ENCODE measurements at places on chromosomes 3 and 15. TPM values are rescaled to one million over a fixed set of nuclear protein-coding genes. Genes with fewer than 3 reads are reported as not detected.

Gene WWTR1
- 0.27 TPM for total RNA-seq

Gene PIF1
- 56.8 TPM for total RNA-seq

Gene SNX22
- total RNA-seq, result 0.60 TPM

Gene UNC13C
- total RNA-seq, result not detected

Gene ASB7
- 21.3 TPM for total RNA-seq

Gene GOLGA8O
- 7.2 TPM for total RNA-seq

Gene AQP9
- not detected for total RNA-seq

Gene DNASE1L3
- total RNA-seq, result not detected

Gene SNAPC5
- total RNA-seq, result 24.5 TPM

Gene RARB
- not detected for total RNA-seq

DNA sequence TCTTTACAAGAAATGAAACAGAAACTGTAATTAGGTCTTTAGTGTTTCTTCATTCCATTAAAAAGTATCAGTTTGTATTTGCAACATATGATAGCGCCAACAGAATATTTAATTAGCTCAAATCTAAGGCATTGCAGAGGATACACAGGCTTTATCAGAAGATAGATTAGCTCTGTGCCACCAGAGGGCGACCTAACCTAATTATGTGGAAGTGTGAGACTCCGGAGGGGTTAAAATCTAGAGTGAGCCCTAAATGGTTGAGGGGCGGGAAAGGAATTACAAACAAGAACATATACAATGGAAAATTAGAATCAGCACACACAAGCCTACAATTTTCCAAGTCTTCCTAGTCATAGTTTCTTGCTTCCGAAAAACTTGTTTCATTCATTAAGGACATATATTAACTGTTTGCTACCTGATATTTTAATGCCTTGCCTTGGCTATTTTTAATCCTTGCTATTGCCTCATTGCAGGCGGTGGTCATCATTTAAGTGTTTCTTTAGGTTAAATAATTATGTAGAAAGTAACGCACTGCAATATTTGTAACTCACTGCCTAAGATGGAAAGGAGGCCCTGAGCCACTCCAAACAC is 18.0 kb upstream of the RYR3 start:
- H3K4me3 ChIP-seq, result no peak overlapping the region
- peak; percentile 62 for DNase-seq
- no peaks in the 10 kb centered on the region for H3K4me1 ChIP-seq
- H3K27ac ChIP-seq, result no peak overlapping the region
- no peaks in the 10 kb centered on the region for H3K36me3 ChIP-seq

DNA sequence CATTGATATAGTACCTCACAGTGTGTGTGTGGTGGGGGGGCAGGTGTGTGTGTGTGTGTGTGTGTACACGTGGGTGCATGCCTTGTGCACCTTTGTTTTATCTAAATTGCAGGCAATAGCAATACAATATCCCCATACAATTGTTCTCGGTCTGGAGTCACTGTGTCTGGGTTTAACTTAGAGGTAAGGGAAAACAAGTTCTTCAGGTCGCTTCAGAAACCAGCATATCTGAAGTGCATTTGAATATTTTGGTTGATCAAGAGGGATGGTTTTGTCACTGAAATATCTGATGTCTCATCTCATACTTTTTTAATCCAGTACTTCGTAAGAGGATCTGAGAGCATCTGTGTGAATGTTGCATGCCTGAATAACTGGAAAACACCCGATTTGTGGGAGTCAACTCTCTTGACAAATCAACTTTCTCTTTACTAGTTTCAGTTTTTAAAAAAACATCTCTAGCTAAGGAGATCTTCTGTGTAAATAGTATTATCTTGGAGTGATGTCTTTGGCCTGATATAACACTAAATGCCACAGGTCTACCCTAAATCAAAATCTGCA is 206.8 kb upstream of the NR2F2 start:
- no peaks in the 10 kb centered on the region for H3K27me3 ChIP-seq
- no peaks in the 10 kb centered on the region for H3K36me3 ChIP-seq
- H3K4me3 ChIP-seq, result no peak overlapping the region
- H3K27ac ChIP-seq, result no peak overlapping the region
- no peaks in the 10 kb centered on the region for H3K4me1 ChIP-seq

GRCh38 chr15:31427411-31427810 is 100.8 kb downstream of the KLF13 start:
- H3K4me3 ChIP-seq, result no peak overlapping the region
- no peaks in the 10 kb centered on the region for H3K27me3 ChIP-seq
- H3K36me3 ChIP-seq, result no peaks in the 10 kb centered on the region
- peaks cover 34% of the 10 kb centered on the region for H3K4me1 ChIP-seq
- H3K27ac ChIP-seq, result no peak overlapping the region
- DNase-seq, result no peak

DNA sequence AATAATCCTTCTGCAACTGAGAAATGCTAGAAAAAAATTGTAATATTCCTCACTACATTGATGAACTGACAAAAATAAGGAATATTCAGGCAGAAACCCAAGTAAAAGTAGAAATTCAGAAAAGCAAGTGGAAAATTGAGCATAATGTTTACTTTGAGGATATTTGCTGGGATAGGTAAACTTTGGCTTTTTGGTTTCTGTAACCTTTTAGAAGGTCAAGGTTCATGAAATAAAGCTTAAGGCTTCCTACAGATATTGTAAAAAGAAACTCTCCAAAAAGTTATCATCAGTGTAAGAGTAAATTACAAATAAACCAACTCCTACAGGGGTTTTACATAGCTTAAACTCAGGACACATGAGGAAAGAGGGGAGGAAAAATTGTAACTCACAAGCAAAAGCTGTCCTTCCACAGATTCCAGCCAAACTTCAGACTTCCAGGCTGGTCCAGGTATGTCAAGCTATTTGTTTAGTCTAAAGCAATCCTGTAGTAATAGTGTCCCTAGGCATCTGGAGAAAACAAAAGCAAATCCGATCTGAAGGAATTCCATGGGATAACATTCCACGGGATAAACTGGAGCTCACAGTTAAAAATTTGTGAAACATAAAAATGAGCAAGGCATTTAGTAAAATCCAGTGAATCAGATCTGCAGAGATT is 21.1 kb downstream of the C3orf70 start:
- H3K36me3 ChIP-seq, result no peaks in the 10 kb centered on the region
- peaks cover 25% of the 10 kb centered on the region for H3K27me3 ChIP-seq
- no peaks in the 10 kb centered on the region for H3K4me1 ChIP-seq
- H3K27ac ChIP-seq, result no peak overlapping the region
- no peak for DNase-seq

DNA sequence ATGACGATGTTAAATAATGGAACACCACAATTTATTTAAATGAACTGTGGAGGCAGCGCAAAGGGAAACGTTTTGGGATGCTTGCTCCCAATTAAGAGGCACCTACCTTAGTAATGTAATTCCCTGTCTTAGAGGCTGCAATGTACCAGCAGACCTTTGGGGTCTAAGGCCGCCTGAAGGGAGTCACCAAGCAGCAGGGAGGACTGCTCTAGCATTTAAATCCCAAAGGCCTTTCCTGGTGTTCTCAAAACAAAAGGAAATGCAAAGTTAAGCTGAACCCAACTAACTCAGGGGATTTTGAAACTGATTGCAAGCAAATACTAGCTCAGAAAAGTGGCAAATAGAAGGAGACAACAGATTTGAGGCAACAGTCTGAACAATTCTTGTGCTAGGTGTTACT is 510.8 kb downstream of the GABRG3 start:
- no peaks in the 10 kb centered on the region for H3K36me3 ChIP-seq
- H3K27ac ChIP-seq, result no peak overlapping the region
- DNase-seq, result no peak

- H3K4me3 ChIP-seq, result no peak overlapping the region
- H3K27me3 ChIP-seq, result peaks cover 3% of the 10 kb centered on the region
- H3K27ac ChIP-seq, result no peak overlapping the region
- no peaks in the 10 kb centered on the region for H3K36me3 ChIP-seq
- H3K4me1 ChIP-seq, result peaks cover 3% of the 10 kb centered on the region
- no peak for DNase-seq
Observed at GRCh38 chr3:108976058-108976457, 22.4 kb upstream of the GUCA1C start.

DNA sequence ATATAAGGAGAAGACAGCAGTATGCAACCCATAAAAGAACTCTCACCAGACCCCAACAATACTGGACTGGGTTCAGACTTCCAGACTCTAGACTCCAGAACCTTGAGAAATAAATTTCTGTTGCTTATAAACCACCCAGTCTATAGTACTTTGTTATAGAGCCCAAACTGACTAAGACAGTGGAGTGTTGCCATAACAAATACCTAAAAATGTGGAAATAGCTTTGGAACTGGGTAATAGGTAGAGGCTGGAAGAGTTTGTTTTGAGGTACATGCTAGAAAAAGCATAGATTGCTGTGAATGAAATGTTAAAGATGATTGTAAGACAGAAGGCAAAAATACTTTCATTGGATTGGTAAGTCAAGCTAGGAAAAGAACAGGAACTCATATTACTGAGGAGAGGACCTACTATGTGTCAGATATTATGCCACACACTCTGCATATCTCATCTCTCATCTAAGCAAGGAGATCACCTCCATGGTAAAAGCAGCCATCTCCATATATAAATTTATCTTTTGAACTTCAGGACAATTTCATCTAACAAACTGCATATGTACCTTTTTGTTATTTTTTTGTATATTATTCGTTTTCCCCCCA is 67.4 kb upstream of the FNDC3B start:
- no peak overlapping the region for H3K4me3 ChIP-seq
- no peaks in the 10 kb centered on the region for H3K4me1 ChIP-seq
- H3K36me3 ChIP-seq, result no peaks in the 10 kb centered on the region
- no peak for DNase-seq
- H3K27ac ChIP-seq, result no peak overlapping the region
- no peaks in the 10 kb centered on the region for H3K27me3 ChIP-seq

DNA sequence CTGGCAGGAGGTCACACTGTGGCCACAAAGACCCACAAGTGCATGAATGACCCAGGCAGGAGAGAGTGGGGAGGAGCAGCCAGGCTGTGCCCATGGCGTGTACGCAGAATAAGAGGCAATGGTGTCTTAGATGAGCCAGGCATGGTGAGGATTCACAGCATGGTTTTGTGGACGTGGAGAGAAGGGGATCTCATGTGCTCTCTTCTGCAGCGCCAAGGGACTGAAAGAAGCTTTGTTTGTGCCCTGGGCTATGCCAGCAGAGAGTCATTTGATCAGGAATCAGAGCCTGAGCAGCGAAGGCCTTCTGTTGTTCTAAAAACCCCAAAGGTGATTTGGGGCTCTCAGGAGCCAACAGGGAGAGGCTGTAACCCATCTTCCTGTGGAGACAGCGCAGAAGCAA is 18.7 kb upstream of the RPP14 start:
- H3K36me3 ChIP-seq, result peaks cover 4% of the 10 kb centered on the region
- DNase-seq, result no peak
- H3K27me3 ChIP-seq, result no peaks in the 10 kb centered on the region
- no peaks in the 10 kb centered on the region for H3K4me1 ChIP-seq

DNA sequence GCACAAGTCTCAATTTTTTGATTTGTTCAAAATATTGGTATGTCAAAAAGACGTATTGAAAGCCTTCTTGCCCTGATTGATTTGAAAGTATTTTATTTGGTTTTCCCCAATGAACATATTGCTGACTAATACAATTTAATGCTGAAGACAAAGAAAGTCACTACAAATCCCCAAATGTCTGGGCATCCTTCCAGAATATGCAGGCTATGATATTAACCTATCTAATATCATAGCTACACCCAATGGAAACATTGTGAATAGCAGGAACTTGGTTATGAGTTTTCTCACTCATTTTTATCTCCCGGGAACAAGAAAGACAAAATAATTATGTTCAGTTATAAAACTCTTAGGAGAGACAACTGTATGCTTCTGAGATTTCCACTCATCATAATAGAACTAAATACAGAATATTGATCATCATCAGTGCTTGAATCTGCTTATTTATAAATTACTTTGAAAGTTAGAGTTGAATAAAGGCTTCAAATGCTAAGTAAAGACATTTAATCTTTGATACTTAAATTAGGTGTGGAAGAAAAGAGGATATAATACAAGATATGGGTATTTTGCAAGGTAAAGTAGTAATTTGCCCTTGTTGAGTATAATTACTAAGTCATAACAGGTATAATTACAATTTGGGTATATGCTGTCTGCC is 483.9 kb downstream of the RBMS3 start:
- no peaks in the 10 kb centered on the region for H3K36me3 ChIP-seq
- no peak overlapping the region for H3K4me3 ChIP-seq
- no peaks in the 10 kb centered on the region for H3K27me3 ChIP-seq

- no peaks in the 10 kb centered on the region for H3K27me3 ChIP-seq
- peaks cover 18% of the 10 kb centered on the region for H3K36me3 ChIP-seq
- H3K27ac ChIP-seq, result peak overlapping the region; percentile 94
- peak overlapping the region; percentile 91 for H3K4me3 ChIP-seq
- H3K4me1 ChIP-seq, result peaks cover 21% of the 10 kb centered on the region
Observed at GRCh38 chr15:22839046-22839695, 705 bp downstream of the NIPA2 start.

- no peak overlapping the region for H3K4me3 ChIP-seq
- H3K36me3 ChIP-seq, result no peaks in the 10 kb centered on the region
- no peak for DNase-seq
- H3K27ac ChIP-seq, result no peak overlapping the region
- peaks cover 18% of the 10 kb centered on the region for H3K4me1 ChIP-seq
Observed at GRCh38 chr15:45111390-45112142, 2.4 kb downstream of the DUOX2 start.

GRCh38 chr15:89105147-89105546 is 16.9 kb downstream of the ABHD2 start:
- H3K36me3 ChIP-seq, result peaks cover 23% of the 10 kb centered on the region
- H3K4me1 ChIP-seq, result peaks cover 19% of the 10 kb centered on the region
- H3K27me3 ChIP-seq, result no peaks in the 10 kb centered on the region
- H3K4me3 ChIP-seq, result no peak overlapping the region
- DNase-seq, result no peak
- no peak overlapping the region for H3K27ac ChIP-seq

- H3K36me3 ChIP-seq, result peaks cover 1% of the 10 kb centered on the region
- no peak overlapping the region for H3K27ac ChIP-seq
- H3K27me3 ChIP-seq, result no peaks in the 10 kb centered on the region
- no peak overlapping the region for H3K4me3 ChIP-seq
Observed at GRCh38 chr15:92796161-92796611, 103.9 kb upstream of the CHD2 start.

DNA sequence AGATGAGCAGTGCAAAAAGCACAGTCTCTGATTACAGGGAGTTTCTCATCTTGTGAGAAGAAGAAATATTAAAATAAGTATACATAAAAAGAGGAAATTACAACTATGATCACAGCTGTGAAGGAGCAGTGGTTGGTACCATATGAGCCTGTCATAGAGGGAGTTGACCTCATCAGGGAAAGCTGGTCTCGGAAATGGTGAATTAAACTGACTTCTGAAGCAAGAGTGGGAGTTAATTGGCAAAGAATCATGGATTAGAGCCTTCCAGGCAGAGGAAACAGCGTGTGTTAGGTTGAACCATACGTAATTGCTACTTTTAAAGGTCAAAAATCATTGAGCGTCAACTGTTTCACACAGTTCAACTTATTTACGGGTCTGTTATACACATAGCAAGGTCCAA is 539.1 kb downstream of the EDEM1 start:
- H3K27ac ChIP-seq, result no peak overlapping the region
- H3K27me3 ChIP-seq, result no peaks in the 10 kb centered on the region
- no peak for DNase-seq
- no peak overlapping the region for H3K4me3 ChIP-seq
- H3K36me3 ChIP-seq, result no peaks in the 10 kb centered on the region
- H3K4me1 ChIP-seq, result no peaks in the 10 kb centered on the region
